ENCODE measurements at places on chromosomes 16 and 17. TPM values are rescaled to one million over a fixed set of nuclear protein-coding genes. Genes with fewer than 3 reads are reported as not detected.

The CCL2 gene
- 6.3 TPM for total RNA-seq

The SAP30BP gene
- 56.0 TPM for total RNA-seq

The ST6GALNAC2 gene
- total RNA-seq = 0.89 TPM

The ZNF764 gene
- 5.6 TPM for total RNA-seq

The PHOSPHO1 gene
- not detected for total RNA-seq

The KCTD19 gene
- under 0.01 TPM for total RNA-seq

The DNAAF8 gene
- total RNA-seq = 0.44 TPM

The CDH11 gene
- total RNA-seq = 151 TPM

The HBA1 gene
- total RNA-seq = not detected

The GIT1 gene
- total RNA-seq = 24.1 TPM

The GCGR gene
- not detected for total RNA-seq

Measured in uterine smooth muscle cell (primary cell).